Type B pancreatic cell (in vitro differentiated cells): ENCODE measurements at places on chromosomes 3 and 15.

DNA sequence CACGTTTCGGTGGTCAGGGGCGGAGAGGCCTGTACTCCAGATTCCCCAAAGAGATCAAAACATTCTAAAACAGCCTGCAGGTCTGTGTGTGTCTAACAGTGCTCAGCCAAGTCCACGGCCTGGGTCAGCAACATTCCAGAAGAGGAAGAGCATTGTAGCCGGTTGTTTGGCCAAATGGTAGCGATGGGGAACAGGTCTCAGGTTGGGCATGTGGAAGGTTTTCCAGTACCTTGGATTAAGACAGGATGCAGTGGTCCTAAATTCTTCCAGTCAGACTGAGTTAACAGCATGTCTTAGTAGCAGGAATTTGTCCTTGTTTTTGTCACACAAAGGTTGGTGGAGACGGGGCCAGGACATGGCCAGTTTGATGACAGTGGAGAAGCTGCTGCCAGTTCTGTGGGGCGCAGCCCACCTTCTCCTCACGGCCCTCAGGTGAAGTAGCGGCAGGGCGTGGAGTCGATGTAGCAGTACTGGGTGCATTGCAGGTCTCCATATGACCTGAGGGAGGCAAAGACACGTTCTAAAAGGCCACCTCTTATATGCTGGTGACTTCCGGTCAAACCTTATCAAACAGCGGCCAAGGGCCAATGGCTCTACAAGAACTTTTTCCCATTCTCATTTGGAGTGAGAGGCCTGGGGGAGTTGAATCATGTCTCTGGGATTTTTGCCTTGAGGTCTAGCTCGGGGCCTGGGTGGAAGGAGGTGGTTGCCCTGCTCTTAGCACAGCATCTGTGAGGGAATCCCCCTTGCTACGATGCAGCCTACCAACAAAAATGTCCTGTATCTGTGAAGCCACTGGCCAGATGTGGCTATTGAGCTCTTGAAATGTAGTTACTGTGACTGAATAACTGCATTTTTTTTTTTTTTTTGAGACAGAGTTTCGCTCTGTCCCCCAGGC, 24.1 kb downstream of the EAF1 start:
- no peak for DNase-seq

DNA sequence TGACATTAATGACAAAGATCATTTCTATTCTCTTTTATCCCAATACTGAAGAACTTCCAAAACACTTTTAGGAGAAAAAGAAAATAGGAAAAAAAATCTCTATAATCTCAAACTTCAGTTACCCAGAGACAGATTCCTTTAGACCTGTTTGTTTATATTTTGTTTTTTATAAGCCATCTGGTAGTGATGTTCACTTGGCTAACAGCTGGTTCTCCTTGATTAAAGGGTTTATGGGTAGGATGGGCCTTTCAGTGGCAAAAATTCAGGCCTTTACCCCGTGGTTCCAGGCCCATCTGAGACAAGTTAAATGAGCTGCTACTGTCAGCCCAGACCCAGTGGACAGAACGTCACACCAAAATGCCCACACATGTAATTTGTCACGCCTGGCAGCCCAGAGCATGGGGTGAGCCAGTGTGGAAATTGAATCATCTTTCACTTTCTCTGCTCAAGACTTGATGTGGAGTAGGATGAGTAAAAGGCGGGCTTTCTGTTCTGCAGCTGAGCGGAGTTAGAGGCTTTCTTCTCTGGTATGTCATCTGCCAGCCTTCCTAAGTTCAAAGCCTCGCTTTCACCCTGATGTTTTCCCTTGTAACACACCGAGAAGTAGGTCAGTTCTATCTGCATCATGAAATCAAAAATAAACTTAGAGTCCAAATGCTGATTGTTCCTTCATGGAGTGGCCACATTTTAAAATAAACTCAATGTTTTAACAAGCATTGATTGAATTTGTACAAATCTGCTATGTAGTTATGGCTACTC, 62.5 kb upstream of the SKOR1 start:
- DNase-seq, result no peak

- DNase-seq, result no peak
Measured at GRCh38 chr15:63366451-63366850, 15.2 kb downstream of the CA12 start.

- DNase-seq, result no peak
Measured at GRCh38 chr3:13344663-13345062, 75.5 kb downstream of the NUP210 start.

- no peak for DNase-seq
Measured at GRCh38 chr3:10242182-10243065, 5.8 kb upstream of the TATDN2 start.

- DNase-seq, result no peak
Measured at GRCh38 chr3:131221731-131222130, 159.8 kb upstream of the NUDT16 start.

DNA sequence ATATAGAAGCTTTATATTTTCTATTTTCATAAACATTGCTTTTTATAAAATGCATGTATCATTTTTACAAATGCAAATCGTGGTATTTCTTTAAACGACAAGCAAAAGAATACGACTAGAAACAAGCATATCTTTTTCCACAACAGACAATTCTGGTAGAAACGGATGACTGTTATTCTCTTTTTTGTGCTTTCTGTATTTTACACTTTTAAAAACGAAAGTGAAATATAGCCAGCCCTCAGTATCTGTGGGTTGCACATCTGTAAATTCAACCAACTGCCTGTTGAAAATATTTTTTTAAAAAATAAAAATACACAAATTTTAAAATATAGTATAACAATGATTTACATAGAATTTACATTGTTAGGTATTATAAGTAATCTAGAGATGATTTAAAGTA, 61.3 kb downstream of the PRTG start:
- DNase-seq, result no peak

DNA sequence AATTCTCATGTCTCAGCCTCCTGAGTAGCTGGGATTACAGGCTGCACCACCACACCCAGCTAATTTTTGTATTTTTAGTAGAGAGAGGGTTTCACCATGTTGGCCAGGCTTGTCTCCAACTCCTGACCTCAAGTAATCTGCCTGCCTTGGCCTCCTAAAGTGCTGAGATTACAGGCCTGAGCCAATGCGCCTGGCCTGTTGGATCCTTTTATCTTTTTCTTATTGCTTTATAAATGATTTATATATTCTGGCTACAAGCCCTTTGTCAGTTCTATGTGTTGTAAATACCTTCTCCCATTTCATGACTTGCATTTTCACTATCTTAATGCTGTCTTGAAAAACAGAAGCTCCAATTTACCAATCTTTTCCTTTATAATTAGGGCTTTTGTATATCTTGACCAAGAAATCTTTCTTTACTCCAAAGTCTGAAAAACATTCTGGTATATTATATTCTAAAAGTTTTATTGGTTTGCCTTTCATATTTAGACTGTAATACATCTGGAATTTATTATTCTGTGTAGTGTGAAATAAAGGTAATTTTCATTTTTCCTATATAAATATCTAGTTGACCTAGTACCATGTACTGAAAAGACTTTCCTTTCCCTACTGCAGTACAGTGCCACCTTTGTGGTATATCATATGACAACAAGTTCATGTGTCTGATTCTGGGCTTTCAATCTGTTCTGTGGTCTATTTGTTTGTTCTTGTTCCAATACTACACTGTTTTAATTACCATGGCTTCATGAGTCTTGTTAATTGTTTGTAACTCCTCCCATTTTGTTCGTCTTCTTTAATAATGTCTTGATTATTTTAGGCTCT, 52.9 kb upstream of the RNU6-1 start:
- no peak for DNase-seq

DNA sequence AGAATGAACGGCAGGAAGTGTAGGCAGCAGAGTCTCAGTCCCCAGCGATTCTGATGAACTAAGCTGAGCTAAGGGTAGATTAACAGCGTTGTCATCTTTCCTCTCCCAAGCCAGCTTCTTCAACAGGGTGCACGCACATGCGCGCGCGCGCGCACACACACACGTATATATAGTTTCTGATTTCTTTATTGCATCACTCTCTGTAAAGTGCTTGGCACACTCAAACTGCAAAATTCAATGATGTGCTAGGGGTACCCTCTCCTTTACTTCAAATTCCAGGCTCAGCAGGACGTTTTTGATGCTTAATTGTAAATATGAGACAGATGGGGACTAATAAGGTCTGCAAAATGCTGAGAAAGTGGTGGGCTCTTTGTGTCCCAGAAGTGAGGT, 26.1 kb upstream of the VPS8 start:
- DNase-seq, result no peak

- no peak for DNase-seq
Measured at GRCh38 chr3:178971614-178972013, 100.0 kb downstream of the ZMAT3 start.

GRCh38 chr15:33236841-33237509, 42.5 kb upstream of the FMN1 start:
- DNase-seq, result no peak

DNA sequence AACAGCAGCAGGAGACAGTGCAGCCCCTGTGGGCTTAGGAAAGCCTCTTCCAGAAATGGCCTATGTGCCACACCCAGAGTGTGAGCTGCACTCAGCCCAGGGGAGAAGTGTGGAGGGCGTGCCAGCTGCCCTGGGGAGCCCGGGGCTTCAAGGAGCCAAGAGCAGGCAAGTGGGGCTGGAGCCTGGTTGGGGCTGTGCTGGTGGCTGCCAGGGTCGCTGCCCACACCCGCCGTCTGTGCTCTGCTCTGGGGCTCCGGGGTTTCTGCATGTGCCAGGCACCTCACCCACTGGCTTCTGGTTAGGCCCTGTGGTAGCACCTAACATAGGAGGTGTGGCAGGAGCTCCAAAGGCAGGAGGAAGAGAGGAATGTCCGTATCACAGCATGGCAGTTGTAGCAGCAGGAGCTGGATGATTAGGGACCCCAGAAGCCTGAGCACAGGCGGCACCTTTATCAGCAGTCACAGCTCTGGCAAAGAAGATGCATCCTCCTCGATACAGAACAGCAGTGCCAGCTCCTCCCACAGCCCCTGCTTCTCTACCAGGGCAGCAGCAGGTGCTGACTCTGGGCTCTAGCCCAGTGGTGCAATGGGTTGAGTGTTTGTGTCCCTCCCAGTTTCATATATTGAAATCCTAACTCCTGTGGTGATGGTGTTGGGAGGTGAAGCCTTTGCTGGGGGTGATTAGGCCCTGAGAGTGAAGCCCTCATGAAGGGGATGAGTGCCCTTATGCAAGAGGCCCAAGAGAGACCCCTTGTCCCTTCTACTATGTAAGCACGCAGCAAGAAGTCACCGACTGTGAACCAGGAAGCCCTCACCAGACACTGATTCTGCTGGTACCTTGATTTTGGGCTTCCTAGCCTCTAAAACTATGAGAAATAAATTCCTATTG, 70.0 kb upstream of the KLF13 start:
- DNase-seq, result no peak

GRCh38 chr3:157073810-157074209, 86.1 kb downstream of the CCNL1 start:
- no peak for DNase-seq
